ENCODE measurements at places on chromosomes 1 and 21. TPM values are rescaled to one million over a fixed set of nuclear protein-coding genes. Genes with fewer than 3 reads are reported as not detected.

DNA sequence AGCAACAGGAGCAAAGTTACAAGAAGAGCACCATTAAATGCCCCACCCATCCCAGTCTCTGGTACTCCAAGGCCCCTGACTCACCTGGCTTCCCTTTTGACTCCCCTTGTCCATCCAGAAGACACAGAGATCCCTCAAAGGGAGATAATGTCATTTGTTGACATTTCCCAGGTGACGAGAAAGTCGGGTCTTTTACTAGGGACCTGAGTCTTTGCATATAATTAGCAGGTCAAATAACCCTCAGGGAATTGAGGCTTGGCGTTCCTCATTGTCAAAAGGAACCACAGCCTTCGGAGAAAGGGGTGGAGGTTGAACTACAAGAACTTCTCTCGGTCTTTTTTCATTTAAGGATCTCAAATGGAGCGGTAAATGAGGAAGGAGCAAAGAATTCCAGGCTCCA is 133.2 kb downstream of the PROX1 start:
- no peak for DNase-seq

GRCh38 chr1:100649146-100649545 is 70.4 kb upstream of the VCAM1 start:
- no peak for DNase-seq

DNA sequence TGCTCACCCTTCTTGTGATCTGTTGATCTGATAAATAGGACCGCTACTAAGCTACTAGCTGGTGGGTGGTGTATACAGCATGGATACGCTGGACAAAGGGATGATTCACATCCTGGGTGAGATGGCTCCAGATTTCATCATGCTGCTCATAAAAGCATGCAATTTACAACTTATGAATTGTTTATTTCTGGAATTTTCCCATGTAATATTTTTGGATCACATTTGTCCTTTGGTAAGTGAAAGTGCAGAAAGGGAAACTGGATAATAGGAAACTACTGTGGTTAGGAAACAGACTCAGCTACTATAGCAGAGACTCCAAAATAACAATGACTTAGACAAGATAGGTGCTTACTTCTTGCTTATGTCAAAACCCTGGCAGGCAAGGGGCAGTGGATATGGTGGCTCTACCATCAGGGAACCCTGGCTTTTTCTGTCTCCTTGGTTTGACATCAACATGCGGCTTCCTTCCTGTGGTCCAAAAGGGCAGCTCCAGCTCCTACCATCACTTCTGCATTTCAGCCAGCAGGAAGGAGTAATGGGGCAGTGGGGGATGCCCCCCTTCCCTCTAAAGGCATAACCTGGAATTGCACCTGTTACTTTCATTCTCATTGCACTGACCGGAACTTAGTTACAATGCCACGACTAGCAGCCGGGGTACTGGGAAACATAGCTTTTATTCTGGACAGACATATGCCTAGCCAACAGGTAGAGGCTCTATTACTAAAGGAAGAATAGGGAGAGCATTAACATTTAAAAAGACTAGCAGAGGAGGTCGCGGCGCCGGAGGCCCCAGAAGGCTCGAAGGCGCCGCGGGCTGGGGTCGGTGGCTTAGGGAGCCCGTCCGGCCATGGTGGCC is 13.8 kb upstream of the AK2 start:
- DNase-seq = no peak

DNA sequence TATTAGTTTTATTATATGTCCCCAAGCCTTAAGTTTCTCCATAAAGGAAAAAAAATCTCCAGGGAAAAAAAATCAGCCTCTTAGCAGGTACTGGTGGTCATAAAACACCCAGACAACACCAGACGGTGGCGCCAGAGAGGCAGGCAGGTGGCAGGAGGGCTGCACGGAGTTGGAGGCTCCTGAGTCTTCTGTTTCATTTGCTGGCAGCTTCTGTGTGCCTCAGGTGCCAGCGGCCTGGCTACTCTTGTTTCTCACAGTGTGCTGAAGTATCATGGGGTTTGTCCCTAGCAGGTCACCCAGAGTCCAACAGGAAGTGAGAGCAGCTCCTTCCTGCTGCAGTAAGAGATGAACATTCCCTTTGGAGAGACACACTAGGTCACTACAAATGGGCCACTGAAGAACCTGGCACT is 123.3 kb upstream of the GADD45A start:
- DNase-seq = peak; percentile 84

- peak; percentile 59 for DNase-seq
Observed at GRCh38 chr1:68051475-68051874, 1.0 kb upstream of the DIRAS3 start.

DNA sequence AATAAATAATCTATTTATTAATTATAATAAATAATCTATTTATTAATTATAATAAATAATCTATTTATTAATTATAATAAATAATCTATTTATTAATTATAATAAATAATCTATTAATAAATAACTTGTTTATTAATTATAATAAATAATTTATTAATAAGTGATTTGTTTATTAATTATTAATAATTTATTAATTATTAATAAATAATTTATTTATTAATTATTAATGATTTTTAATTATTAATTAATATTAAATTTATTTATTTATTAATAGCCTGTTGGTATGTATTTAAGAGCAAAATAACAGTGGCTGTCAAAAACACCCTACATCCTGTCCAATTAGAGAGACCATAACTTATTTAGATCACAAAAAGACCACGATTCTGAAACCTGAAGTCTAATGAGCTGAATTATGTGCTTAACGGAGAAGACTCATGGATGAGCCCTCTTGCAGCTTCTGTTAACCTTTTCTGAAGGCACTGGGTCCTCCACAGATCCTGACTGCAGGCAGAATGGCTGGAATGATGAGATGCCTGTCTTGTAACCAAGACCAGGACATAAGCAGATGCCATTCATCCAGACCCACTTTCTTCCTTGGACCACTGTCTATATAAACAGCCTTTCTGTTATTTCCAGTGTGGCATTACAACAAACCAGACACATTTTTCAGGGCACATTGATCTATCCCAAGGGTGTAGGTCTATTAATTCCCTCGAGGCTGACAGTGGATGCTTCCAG is 134.2 kb downstream of the SETD4 start:
- no peak for DNase-seq

The SAMSN1 gene
- 3.2 TPM for polyA plus RNA-seq

The ALDH9A1 gene
- polyA plus RNA-seq = 113 TPM

GRCh38 chr1:210344706-210345105 is 16.0 kb downstream of the HHAT start:
- no peak for DNase-seq

The UBE2U gene
- polyA plus RNA-seq = not detected

- no peak for DNase-seq
Observed at GRCh38 chr1:187680823-187681222, 852.1 kb downstream of the PLA2G4A start.

- no peak for DNase-seq
Observed at GRCh38 chr1:79353224-79353623, 346.7 kb upstream of the ADGRL4 start.

The PPIAL4G gene
- polyA plus RNA-seq = 0.13 TPM

DNA sequence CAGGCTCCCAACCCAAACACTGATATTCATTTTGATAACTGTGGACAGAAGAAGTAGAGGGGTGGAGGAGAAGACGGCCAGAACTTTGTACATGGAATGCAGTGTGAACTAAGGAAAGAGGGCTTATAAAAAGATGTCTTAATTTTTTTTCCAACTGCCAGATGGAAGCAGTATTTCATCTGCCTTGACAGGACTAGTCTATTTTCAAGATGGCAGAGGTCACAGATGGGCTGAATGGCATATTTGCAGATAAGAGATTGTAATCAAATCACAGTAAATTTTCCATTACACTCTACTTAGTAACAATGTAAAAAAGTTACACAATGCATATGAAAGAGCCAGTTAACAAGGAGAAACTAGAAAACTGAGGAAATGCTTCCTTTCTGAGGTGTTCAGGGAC is 246.8 kb upstream of the FMN2 start:
- DNase-seq = no peak

- DNase-seq = no peak
Observed at GRCh38 chr21:44350773-44351481, 2.5 kb upstream of the TRPM2 start.

DNA sequence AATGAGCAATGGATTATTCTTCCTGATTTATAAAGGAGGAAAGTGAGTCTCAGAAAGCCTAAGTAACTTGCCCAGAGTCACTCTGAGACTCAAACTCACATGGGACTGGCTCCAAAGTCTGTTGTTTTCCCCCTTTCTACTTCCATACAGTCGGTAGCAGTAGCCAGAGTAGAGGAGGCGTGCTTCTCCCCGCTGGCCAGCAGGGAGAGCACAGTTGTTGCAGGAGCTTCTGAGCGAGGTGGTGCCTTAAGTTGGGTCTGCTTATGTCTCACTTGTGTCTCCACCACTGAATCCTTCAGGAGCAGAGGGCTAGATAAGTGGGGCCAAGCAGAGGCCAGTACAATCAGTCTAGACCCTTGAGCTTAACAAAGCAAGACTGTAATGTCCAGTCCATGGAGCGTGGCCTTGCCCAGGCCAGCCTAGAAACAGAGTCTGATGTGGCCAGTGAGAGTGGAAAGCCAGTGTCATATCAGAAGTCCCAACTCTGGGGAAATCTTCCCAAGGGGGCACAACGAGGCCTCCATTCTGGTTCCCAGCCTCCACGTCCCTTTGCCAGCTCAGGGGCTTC is 181.9 kb downstream of the ZSCAN20 start:
- no peak for DNase-seq

DNA sequence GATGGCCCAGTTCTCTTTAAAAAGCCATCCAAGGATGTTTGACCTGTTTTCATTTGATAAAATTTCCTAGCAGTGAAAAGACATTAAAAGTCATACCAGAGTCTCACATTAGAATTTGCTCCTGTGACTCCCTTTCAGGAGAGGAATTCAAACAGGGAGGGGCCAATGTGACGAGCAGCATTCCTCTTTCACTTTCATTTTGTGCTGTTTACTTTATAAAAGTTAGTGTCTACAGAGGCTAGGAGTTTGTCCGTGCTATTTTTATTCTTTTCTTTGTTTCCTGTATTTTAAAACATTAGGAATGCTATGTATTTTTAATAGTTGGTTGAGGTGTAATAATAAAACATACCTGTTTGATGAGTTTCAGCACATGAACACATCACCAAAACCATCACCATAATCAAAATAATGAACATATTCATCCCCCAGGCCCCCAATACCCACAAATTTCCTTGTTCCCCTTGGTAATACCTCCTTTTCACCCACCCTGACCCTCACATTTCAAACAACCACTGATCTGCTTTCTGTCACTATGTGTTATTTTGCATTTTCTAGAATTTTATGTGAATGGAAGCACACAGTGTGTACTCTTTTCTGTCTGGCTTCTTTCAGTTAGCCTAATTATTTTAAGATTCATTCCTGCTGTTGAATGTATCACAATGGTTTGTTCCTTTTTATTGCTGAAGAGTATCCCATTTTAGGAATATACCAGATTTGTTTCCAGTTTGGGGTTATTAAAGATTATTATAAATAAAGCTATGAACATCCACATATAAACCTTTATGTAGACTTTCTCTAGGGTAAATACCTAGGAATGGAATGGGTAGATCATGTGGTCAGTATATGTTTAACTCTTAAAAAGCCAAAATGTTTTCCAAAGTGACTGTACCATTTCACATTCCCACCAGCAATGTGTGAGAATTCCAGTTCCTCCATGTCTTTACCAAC is 129.5 kb downstream of the TENT5C start:
- peak; percentile 33 for DNase-seq

The RNF186 gene
- 0.25 TPM for polyA plus RNA-seq

- DNase-seq = no peak
Observed at GRCh38 chr1:214386747-214387146, 105.8 kb downstream of the SMYD2 start.

DNA sequence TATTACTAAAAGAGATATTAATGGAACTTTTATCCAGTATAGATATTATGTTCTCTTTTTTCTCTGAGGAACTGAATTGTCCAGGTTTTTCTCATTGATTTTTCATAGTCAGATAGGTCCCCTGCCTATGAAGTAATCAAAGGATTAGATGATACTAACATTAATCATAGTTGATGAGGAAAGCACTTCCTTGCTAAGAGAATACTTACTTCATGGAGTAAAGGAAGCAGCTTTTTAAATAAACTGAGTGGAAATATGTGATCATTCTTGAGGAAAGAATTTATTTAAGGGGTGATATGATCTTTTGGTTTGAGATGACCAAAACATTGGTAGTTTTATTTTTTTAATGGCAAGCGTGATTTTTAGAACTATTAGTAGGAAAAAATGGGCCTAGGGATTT is 58.9 kb downstream of the SWT1 start:
- no peak for DNase-seq

The GFI1 gene
- 0.23 TPM for polyA plus RNA-seq

DNA sequence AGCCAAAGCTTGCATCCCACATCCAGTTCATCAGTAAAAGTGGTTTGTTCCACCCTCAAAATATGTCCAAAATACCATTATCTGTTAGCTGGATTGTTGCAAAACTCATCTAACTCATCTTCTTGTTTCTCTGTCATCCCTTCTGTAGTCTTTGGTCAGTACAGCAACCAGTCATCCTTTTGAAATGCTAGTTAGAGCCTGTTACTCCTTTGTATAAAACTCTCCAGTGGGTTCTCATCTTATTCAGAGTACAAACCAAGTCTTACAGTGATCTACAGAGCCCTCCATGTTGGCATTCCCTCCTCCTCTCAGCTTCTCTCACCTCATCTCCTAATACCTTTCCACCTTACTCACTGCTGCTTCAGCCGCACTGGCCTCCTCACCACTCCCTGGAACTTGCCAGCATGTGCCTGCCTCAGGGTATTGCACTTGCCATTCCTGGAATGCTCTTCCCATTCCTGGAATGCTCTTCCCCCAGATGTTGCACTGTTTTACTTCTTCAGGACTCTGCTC is 70.6 kb downstream of the LAMC1 start:
- DNase-seq = no peak

DNA sequence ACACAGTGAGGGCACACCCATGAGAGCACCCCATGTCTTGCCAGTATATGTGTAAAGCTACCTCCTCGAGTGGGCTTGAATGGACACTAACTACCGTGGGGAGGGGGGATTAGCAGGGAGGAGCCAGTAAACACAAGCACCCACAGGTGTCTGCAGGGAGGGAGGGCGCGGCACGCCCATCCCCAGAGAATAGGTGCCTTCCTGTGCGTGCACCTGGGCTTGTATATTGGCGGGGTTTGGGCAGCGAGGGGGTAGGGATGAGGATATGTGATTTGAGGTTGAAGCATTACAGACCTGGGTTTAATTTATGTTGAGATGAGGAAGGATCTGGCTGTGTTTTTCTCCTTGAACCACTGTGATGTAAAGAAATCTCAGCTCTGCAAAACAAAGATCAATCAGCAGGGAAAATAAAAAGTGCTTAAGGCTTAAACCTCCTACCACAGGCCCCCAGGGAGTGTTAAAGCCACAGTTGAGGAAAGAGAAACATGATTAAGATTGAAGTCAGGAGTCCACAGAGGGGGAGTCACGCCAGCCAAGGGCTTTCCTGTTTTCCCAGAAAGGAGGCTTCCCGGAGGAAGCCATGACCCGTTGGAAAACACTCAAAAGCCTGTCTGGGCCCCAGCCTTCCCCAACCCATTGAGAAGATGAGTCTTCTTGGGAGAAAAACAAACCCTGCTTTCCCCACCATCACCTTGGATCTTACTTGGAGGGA is 80.0 kb downstream of the CAMK2N1 start:
- DNase-seq = no peak

The RORC gene
- polyA plus RNA-seq = 0.80 TPM

The SLC25A33 gene
- 4.4 TPM for polyA plus RNA-seq

The CFH gene
- 34.4 TPM for polyA plus RNA-seq

The RIMKLA gene
- 0.65 TPM for polyA plus RNA-seq

GRCh38 chr1:67300561-67300960 is 7.1 kb upstream of the IL12RB2 start:
- no peak for DNase-seq

All from left kidney (tissue), 8 donors.